T-helper 2 cell (primary cell): ENCODE measurements at places on chromosomes 5 and 9.
A peak's percentile ranks its signal among the peaks of the same experiment; 100 is the strongest.

DNA sequence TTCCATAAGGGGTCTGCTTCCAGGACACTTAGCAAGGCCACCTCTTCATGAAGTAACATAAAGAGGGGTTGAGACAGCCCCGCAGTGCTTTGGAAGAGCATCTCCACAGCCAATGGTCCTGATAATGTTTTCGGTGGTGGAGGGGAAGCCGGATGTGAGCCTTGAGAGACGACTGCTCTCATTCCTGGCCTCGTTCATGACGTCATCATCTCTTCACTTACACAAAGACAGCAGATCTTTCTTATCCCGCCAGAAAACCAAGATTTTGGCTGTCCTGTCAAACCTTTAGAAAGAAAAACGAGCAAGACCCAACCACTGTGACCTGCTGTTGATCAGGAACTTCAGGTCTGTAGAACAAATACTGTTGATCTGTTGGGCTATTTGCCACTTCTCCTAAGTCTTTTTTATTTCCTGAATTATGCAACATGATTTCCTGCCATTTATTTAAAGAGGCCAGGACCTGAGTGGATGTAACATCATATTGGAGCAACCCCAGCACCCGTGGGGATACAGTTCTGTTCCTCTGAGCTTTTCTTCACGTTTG, 89.0 kb upstream of the IRX2 start:
- no peak for DNase-seq

DNA sequence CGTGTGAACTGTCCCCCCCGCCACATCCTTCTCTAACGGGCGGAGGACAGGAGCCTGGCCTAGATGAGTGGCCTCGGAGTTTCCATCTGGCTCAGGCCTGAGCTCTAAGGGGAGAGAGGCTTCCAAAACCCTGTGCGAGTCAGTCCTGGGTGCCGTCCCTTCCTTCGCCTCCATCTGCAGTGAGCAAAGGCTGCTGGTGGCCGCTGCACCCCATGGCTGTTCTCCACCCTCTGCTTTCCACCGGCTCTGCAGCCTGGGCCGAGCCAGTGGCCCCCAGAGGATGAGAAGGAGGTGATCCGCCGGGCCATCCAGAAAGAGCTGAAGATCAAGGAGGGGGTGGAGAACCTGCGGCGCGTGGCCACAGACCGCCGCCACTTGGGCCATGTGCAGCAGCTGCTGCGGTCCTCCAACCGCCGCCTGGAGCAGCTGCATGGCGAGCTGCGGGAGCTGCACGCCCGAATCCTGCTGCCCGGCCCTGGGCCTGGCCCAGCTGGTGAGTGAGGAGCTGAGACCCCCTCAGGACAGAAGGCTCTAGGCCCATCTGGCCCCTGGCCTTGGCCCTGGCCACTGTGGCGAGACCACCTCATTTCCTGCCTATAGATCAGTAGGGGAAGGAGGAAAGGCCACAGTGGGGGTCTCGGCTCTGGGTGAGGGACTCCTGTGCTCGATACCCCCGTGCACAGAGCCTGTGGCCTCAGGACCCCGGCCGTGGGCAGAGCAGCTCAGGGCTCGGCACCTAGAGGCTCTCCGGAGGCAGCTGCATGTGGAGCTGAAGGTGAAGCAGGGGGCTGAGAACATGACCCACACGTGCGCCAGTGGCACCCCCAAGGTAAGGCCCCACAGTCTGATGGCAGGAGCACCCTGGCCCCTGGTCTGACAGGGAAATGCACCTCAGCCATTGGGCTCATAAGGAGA, 3.0 kb downstream of the PKN3 start:
- DNase-seq, result no peak

- no peak for DNase-seq
Measured at GRCh38 chr5:151664694-151665585, 21.8 kb downstream of the SPARC start.

GRCh38 chr5:38316544-38317224, 58.3 kb downstream of the EGFLAM start:
- no peak for DNase-seq

DNA sequence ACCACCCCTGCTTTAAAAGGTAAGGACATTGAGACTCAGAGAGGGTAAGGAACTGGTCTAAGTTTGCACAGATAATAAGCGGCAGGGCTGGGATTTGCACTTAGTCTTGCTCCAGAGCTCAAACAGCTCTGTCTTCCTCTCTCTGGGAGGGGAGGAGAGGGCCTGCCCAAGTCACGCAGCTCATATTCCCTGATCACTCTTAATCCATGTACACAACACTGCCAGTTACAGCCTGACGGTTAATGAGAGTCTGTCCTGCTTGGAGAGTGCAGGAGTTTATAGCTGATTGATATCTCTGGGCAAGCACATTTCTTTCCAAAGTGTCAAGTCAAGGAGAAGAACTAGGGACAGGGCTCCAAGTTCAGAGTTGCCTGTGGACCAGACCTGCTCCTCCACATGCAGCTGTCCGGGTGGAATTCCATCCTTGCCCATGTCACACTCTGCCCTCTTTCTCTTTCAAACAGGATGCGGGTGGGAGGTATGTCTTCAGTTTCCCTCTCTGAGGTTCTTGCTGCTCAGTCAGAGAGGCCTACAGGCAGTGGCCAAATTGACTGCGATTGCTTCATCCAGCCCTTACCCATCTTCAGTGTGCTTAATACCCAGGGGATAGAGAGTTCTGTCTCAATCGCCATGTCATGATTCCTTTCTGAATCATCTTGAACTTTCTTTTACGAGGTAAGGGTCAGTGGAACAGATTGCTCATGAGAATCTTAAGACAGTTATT, 54.5 kb downstream of the GALNT12 start:
- no peak for DNase-seq

GRCh38 chr5:97847920-97848631, 665.0 kb upstream of the RIOK2 start:
- no peak for DNase-seq

GRCh38 chr5:140205952-140206351, 31.0 kb downstream of the CYSTM1 start:
- no peak for DNase-seq

DNA sequence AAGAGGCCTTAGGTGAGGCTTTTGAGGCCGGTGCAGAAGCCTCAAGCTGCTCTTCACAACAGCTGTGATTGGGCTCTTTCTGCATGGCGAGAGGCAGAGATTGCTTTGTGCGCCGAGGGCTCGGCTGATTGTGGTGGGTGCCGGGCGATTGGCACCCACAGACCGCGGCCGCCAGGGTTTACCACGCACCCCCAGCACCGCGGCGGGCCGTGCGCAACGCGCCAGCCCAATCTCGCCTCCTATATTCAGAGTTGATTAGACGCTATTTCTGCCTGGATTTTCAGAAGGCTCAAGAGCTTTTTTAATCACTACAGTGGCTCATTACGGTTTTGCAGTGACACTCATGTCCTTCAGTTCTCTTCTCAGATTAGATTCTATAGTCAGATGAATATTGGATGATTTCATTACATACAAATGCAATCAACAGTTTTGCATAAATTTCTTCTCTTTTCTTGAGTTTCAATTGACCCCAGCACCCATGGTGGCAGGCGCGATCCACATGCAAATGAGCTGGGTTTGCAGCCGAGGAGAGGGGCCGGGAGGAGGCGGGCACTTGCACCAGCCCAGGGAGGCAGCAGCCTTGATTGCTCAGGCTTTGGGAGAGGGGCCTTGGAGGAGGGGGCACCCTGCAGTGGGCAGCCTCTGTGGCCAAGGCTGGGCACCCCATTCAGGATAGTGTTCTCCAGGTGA, 33.8 kb upstream of the PTGS1 start:
- DNase-seq, result no peak

DNA sequence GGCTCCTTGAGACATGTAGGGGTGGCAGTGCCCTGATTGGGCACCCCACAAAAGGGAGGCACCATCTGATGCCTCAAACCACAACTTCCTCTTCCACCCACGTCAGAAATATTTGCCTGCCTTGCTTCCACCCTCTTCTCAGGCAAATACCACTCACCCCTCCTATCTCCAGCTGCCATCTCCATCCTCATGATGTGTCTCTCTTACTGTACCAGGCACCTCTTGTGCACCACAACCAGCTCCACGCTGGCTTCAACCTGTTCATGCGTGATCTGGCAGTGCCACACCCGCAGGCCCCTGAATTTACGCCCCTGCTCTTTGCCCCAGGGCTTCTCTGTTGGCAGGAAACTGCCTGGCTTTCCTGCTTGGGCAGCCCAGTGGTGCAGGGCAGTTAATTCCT, 87.8 kb upstream of the HSPA9 start:
- peak; percentile 52 for DNase-seq

- DNase-seq, result no peak
Measured at GRCh38 chr9:92764381-92764987, at the start of gene BICD2. BICD2 (minus strand) TSS chr9:92764833; CDS start chr9:92764744, 89 bp downstream.

GRCh38 chr5:8726383-8727036, 819.4 kb downstream of the SEMA5A start:
- no peak for DNase-seq

DNA sequence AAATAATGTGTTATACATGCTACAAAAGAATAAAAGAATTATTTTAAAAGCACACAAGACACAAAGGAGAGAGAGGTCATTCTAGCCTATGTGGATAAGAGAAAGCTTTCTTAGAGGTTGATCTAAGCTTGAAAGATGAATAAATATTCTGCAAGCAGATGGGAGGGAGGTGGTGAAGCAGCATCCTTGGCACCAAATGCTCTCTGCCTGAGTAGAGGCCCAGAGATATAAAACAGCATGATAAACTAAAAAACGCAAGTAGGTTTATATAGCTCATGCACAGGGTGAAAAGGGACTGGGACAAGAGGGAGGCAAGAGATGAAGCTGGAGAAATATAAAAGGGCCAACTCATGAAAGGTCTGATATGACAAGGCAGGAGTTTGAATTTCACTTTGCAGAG, 283.2 kb upstream of the POU5F2 start:
- DNase-seq, result no peak

DNA sequence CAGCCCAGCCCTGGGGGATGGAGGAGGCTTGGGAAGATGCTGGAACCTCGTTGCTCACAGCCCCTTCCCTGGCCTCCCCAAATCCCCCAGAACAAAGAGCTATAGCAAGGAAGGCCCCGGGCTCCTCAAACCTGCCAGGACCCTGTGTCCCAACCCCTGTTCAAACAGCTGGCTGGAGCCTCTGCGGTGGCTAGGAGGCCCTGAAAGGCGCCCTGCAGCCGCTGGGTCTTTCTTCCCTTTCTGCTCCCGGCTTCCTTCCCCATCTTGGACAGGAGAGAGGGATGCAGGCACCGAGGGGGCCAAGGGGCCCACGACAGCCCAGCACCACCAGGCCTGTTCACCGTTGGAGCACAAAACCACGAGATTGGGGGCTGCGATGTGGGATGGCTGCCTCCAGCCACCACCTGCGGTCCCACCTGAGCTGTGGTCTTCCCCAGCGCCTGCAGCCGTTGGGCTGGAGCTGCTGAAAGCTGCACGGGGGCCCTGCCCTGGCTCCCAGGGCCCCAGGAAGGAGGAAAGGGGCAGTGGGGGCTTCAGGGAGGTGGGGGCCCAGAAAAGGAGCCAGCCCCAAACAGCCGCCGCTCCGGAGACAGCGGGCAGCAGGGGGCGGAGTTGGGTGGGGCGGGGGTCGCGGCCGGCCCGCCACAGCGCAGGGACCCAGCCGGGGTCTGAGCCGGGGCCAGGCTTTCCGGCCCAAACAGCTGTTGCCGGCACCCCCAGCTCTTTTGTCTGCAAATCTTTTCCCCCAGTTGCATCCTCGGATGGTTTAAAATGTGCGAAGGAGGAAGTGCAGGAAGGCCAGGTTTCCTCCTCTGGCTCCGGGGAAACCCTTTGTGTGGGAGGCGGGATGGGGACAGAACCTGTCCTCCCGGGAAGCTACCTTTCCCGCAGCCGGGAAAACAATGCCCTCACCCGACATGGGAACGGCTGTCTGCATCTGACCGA, 16.1 kb downstream of the NOTCH1 start:
- DNase-seq, result no peak

DNA sequence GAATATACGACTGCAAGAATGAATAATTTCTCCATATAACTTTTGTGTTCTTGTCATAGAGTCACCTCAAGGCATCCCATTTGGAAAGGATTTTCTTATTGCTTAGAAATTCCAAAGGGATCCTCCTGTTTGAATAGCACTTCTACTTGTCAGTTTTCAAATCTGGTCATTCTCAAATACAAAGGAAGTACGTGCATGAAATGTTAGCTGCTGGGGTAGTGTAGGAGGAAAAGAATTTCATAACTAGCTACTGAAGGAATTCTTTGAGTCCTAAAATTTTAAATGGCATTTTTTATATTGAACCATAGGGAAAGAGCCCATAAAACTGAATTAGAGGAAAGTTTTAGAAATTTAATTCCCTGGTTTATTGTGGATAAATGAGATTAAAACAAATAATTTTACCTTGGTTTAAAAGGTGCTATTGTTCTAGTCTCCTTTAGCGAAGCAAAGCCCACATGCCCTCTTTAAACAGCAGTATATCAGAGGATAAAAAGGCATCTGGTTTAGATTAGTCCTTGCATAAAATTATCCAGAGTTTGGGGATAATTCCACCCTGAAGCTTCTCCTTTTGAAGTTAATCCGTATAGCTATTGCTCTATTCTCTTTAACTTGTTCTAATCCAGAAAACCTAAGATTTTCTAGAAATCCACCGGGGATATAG, 2.0 kb upstream of the MPDZ start:
- DNase-seq, result no peak

DNA sequence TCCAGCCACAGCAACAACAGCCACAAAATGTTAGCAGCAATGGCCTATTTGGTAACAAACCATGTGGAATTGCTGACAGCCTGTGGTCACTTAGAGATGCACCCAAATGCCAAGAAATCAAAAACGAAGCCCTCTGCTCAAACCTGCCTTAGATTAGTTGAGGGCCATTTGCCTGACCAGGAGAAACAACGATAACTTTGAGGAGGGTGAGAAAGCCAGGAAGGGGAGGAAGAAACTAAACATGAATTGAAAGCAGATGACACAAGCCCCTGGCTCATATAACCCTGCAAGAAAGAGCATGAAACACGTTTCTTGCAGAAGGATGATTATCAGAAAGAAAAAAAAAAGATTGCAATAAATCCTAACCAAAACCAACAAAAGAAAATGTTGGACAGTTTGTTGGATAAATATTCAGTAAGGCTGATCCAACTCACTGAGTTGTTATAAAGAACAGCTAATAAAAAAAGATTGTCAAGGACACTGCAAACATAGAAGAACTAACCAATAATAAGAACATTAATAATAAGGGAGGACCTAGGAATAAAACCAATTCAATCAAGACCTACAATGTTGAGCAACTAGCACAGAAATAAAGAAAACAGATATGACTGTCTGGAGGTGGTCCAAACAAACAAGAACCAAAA, 140.5 kb upstream of the SLC30A5 start:
- DNase-seq, result no peak

DNA sequence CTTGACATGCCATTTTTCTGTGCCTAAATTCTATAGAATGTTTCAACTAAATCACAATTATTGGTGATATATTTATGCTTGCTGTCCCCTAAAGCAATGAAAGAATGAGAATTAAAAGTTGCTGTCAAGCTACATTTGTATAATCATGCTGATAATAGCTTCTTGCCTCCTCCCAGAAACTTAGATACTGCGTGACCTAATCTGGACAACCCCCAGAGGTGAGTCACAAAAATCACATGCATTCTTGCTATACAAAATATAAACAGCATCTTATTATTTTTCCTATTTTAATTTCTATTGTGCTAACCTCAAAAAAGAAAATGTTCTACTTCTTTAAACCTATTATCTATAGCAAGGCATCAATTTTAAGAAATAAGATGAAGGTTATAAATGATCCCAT, 995.8 kb upstream of the ACO1 start:
- DNase-seq, result no peak
